Bone marrow (tissue), 2 donors: ENCODE measurements at places on chromosomes 6 and 20.

GRCh38 chr6:21359926-21360325, 233.6 kb upstream of the SOX4 start:
- no peak for DNase-seq

GRCh38 chr20:6026051-6026450, 27.8 kb downstream of the LRRN4 start:
- DNase-seq, result no peak

DNA sequence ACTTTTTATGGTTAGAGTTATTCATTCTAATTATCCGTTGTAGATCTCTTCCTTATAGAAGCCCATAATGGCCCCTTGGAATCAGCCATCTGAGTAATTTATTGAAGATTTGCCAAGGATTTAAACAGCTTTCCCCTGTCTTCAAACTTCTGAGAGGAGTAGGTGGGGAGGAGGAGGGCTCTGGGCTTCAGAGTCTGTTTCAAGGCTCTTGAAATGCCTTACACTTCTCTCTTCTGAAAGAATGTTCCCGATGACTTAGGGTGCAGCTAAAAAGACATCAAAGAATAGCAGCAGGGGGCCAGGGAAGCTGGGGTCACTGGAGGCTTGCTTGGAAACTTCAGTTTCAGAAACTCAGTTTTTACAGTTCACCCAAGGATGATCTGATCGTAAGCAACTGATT, 165.3 kb downstream of the ZDHHC14 start:
- no peak for DNase-seq

- no peak for DNase-seq
Measured at GRCh38 chr20:4246428-4246827, 231.1 kb upstream of the RNF24 start.

GRCh38 chr6:45300736-45301135, 27.4 kb upstream of the RUNX2 start:
- DNase-seq, result no peak

DNA sequence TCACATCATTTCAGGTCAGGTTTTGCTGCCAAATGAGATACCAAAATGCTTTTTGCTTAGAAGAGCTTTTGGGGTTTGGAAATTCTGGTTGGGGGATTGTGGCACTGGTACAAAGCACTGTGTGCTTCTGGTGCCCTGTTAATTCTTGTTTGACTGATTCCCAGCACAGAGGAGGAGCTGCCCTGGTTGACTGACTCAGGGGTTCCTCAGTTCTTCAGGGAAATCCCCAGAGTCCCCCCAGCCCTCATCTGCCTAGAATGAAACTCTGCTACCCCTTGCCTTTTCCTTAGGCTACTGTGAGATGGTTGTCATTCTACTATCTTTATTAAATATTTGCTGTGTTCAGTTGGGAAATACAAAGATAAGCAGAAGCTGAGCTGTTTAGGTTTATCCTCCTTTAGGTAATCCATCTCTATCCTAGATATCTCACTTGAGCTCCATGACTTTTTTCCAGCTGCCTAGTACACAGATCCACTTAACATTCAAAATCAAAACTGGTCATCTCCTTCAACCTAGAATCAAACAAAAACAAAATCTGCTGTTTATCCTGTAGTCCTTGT, 24.9 kb upstream of the TSPYL1 start:
- DNase-seq, result no peak

DNA sequence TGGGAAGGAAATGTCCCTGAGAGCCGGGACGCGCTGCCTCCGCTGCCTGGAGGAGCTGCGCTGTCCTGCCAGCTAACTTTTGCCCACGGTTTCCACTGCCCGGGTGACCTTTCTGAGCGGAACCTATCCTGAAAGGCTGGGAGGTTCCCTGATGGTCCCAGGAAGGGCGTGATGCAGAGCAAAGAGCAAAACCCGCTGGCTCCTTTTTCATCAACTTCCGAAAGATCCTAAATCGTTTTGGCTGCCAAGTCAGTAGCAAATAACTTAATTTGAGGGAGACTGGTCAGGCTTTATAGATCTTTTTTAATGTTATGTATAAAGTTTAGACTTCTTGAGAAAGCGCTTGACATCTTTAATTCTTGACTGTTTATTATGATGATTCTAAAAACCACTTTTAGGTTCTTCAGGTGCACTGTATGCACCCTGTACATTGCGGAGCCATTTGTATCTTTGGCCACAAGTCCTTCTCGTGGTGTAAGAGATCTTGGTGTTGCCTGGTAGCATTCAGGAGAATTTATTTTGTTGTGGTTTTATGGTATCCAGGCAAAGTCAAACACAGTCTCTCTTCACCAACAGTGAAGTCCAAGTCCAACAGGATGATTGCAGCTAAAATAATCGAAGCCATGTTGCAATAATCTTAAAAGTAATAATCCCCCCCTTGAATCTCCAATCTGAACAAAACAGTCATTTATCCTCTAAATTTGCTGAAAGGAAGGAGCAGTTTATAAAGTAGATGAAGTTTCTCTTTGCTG, at the start of gene SYNE1:
TSS of gene SYNE1 (minus strand) at position 67 of the 752 bp plus-strand sequence. CDS start 9,031 bp downstream, outside the sequence.
- DNase-seq, result no peak

GRCh38 chr20:6919792-6920468, 152.4 kb downstream of the BMP2 start:
- DNase-seq, result no peak

DNA sequence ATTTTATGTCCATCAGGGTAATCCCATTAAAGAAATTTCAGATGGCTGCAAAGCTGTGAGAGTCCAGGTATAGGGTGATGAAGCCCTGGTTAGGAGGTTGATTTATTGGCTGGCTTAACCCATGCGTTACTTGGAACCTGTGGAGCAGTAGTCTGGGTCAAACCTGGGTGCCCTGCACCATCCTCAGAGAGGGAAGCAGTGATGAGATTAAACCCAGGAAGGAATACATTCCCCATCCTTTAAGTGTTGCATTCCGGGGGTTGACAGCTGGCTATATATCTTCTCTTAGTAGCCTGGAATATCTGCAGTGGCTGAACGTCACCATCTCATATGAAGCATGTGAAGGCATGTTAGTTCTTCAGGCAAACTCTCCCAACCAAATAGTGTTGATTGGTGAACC, 44.9 kb upstream of the JAG1 start:
- no peak for DNase-seq

- DNase-seq, result no peak
Measured at GRCh38 chr6:169503422-169504152, 198.2 kb downstream of the WDR27 start.

GRCh38 chr6:159074876-159075275, 30.1 kb upstream of the TAGAP start:
- DNase-seq, result no peak

DNA sequence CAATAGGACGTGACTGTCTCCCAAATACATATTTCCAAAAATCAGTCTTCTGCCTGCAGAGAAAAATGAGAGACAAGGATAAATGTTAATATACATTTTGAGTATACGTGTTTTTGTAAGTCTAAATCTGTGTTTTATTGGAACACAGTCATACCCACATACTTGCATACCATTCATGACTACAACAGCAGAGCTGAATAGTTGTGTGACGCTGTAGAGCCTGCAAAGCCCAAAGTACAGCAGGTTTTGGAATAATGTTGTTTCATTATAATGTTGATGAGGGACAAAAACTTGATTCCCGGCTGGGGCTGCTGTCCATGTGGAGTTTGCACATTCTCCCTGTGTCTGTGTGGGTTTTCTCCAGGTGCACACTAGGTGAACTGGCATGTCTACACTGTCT, 23.8 kb upstream of the FBXO9 start:
- DNase-seq, result no peak

- DNase-seq, result no peak
Measured at GRCh38 chr20:24318569-24319352, 150.7 kb upstream of the SYNDIG1 start.

- no peak for DNase-seq
Measured at GRCh38 chr6:80676386-80676785, 569.9 kb downstream of the BCKDHB start.

DNA sequence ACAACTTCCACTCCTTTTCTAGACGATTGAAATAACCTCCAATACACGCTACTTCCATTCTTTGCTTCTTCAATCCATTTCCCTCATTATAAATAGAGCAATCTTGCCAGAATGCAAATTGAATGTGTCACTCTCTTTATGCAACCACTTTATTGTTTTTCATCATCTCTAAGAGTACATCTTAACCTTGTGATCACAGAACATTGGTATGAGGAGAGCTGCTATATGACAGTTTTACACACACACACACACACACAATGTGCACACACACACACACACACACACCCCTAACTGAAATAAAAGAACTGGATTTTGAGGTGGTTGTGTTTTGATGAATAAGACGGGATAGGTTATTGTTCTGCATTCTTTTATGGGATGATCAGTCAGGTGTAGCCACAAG, 187.0 kb downstream of the HDGFL1 start:
- no peak for DNase-seq

- DNase-seq, result no peak
Measured at GRCh38 chr6:108222064-108222463, 38.8 kb downstream of the SNX3 start.

- DNase-seq, result no peak
Measured at GRCh38 chr20:51195419-51195901, 172.6 kb upstream of the KCNG1 start.

DNA sequence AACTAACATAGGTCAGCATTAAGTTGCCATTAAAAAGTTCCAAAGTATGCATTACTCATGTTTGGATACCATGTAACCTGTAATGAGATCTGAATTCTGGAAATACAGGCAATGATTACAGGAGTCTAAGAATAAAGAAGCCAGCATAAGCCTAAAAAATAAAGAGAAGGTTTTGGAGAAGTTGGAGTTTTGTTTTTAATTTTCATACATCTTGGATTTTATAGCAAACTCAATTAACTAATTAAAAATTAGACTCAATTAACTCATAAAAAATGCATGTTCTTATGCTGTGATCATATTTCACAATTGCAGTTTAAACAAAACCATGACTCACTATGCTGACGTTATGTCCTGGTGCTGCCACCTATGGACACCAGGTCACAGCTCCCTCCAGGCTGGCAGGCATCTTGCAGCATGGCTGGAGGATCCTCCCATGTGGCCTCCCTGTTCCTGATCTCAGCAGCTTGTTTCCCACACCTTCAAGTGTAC, 648.8 kb upstream of the AGPAT4 start:
- DNase-seq, result no peak

- DNase-seq, result no peak
Measured at GRCh38 chr6:132084811-132085509, 133.8 kb upstream of the CCN2 start.

- no peak for DNase-seq
Measured at GRCh38 chr20:61126369-61127195, 125.5 kb upstream of the CDH4 start.

- DNase-seq, result no peak
Measured at GRCh38 chr20:53829255-53829723, 235.7 kb upstream of the ZNF217 start.

- peak; percentile 10 for DNase-seq
Measured at GRCh38 chr20:51624157-51624731, 81.7 kb upstream of the NFATC2 start.

- no peak for DNase-seq
Measured at GRCh38 chr6:1910621-1911407, 301.1 kb downstream of the FOXC1 start.

DNA sequence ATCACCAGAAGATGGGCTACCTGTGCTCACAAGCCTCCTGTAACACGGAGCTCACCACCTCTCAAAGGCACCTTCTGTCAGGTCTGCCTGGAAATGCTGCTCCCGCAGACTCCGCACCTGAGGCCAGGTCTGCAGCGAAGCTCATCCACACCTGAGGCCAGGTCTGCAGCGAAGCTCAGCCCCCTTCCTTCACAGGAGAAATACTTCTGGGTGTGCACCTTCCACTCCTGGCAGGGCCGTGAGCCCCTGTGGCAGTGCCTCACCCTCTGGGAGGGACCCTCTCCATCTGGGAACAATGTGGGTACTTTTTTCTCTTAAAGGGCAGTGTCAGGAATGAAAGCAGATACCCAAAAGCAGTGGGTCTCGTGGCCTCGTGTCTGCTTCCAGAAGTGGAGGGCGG, 1.4 kb upstream of the SLCO4A1 start:
- DNase-seq, result no peak

DNA sequence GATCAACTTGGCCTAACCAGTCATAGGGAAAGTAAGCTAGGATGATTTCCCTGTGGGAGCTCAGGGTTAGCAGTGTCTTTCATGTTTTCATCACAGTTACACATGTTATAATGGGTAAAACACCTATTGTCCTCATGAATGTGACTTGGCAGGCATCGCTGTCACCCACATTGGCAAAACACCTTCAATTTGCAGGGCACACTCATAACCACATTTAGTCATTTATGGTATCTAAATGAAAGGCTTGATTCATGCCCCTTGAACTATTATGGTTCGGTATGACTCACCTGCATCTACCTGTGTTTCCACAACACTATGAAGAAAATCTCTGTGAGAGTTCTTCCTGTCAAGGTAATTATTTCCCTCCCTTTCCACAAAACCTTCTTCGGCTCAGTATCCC, 49.2 kb downstream of the FRK start:
- no peak for DNase-seq

- DNase-seq, result no peak
Measured at GRCh38 chr6:168518348-168518745, 77.4 kb downstream of the SMOC2 start.

GRCh38 chr6:23388086-23388783, 737.8 kb upstream of the NRSN1 start:
- no peak for DNase-seq

DNA sequence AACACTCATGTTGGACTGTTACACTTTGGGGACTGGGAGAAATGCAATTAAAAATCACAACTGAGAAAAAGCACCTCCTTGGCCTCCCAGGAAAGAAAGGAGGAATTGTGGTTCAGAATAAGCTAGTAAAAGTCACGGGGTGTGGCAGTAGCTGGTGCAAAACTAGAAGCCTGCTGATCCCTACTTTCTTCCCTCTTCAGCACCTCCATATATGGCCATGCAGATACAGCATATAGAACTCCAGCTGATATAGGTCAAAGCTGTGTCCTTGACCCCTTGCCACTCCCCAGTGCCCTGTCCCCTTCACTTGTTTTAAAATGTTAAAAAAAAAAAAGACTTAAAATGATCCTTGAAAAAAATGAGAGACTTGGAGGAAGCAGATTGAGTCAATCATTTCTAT, 5.5 kb upstream of the FLRT3 start:
- no peak for DNase-seq

DNA sequence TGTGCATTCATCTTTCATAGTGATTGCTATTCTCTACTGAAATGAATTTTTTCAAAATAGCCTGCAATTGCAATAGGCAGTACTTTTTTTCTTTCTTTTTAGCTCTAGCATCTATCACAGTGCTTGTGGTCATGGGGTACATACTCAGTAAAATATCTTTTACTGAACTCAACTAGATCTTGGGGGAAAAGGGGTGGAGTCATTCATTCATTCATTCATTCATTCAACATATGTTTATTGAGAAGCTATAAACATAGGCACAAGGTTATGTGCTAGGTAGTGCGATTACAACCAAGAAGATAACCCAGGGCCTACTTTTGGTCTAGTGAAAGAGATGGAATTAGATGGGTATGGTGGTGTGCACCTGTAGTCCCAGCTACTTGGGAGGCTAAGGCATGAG, 1.4 kb upstream of the CDKAL1 start:
- no peak for DNase-seq

GRCh38 chr6:82083646-82084045, 163.9 kb downstream of the IBTK start:
- no peak for DNase-seq
